Stimulated activated CD8-positive, alpha-beta memory T cell treated with anti-CD3 and anti-CD28 coated beads, Interleukin-4, amount 100 ng/mL, for 1 hour (primary cell): ENCODE measurements at places on chromosomes 12 and 14.

GRCh38 chr12:120856980-120857379 lies 47.2 kb downstream of the SPPL3 start:
- no peak for DNase-seq

DNA sequence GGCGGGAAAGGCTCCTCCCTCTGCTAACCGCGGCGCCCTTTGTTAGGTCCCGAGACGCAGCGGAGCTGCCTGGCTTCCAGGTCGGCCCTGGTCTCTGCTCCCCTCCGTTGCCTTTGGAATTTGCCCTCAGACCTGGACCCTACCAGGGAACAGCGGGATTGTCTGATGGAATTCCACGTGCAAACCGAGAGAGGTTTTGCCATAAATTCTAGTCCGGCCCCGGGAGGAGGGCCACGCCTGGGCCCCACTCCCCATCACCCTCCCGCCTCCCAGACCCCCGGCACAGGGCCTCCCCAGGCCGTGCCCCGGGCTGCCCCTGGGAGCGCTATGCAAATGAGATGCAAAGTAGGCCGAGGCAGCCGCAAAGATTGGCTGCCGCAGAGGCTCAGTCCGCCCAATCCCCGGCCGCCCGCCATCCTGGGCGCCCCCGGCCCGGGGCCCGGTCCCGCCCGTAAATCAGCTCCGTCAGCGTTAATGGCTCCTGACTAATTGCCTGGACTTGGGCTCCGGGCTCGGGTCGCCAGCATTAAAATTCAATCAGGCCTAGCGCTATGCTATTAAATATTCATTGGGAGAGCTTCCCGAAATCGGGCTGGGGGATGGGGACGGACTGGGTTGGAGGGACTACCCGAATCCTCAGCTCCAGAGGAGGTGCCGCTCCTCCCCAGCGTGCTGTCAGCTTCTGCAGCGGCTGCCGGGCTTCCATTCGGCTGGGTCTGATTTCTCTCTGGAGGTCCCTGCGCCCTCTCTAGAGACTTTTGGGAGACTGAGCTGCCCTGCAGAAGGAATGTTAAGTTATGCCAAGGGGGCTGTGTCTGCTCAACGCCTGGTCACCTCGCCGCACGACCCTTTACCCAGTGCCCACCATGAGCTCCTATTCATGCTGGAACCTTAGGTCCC lies 15.7 kb upstream of the FIGNL2 start:
- no peak for DNase-seq

- DNase-seq, result no peak
Observed at GRCh38 chr12:92186038-92186470, 40.4 kb upstream of the BTG1 start.

DNA sequence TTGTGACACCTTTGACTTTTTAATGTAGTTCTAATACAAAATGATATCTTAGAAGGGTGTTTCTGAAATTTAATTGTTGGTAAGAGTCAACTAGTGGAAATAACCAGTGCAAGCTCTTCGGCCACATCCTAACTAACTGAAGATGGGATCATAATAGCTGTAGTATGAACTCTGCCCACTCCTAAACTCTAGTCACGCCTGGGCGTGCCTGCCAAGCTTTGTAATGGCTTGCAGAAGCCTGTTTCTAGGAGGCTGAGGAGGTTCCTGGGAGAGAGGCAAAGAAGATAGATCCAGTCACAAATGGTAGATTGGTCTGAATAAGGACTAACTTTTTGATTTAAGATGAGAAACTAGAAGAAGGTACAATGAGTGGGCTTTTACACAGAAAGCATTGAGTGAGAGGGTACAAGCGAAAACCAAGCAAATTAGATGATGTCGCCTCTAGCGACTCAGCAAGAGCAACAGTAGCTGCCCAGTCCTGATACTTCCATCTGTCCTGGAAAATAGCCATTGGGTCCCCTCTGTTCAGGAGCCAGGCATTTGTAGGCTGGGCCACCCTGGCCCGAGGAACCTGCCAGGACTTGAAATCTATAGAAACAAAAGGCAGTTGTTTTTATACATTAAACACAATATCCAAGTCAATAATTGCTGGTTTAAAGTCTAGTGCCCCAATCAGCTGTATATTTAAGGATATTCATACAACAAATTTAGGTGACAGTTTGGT lies 148.8 kb downstream of the SLC38A4 start:
- DNase-seq, result no peak
